ENCODE measurements at places on chromosomes 4 and X. TPM values are rescaled to one million over a fixed set of nuclear protein-coding genes. Genes with fewer than 3 reads are reported as not detected.
A peak's percentile ranks its signal among the peaks of the same experiment; 100 is the strongest.

DNA sequence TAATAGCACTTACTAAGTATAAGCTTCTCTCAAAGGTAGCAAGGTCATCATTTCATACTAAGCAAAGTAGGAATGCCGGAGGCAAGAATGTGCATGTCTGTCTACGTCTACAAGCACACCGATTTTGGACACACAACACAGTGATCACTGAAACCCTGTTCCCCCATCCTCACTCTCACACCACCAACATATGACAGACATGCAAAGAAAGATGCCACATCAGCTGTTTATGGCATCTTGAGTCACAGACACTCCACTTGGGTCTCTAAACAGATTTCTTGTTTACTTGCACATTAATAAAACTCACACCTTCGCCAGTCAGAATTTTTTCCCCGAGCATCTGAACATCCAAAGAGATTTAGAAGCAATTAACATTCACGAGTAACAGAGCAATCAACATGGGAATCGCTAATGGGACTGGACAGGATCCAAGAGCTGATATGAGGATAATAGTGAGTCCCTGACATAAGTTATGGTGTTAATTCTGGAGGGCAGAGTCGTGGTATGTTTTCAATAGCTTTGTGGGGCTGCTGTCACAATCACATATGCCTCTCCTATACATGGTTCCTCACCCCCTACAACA is 324.1 kb downstream of the DHX15 start:
- DNase-seq = no peak

- no peak for DNase-seq
These were observed 160.1 kb downstream of the CBR4 start for GRCh38 chr4:168849997-168850396.

DNA sequence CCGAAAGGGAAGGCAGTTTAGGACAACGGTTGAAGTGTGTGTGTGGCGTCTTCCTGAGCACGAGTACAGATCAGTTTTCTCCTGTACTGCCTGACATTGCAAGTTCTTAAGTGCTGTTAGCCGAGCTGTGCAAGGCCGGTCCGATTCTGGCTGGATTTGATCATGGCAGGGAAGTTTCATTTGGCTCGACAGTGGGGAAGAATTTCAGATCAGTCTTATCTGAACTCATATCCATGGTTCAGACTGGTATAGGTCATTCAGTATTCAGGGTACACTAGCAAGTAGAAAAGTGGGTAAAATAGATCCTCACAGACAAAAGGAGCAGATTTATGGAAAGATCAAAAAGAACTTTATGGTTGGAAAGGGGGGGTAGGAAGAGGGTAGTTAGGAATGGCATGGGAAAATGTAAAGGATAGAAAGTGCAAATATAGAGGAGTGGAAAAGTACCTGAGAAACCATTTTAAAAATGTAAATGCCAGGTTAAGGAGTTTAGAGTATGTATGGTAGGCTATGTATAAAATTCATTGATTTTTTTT is 716 bp downstream of the THAP9 start:
- DNase-seq = no peak

- DNase-seq = no peak
These were observed 200.6 kb downstream of the CHIC2 start for GRCh38 chr4:53863736-53864365.

Gene LYAR
- 103 TPM for total RNA-seq

- no peak for DNase-seq
These were observed 588.5 kb downstream of the TRIML1 start for GRCh38 chr4:188727746-188728145.

Gene DDIT4L
- total RNA-seq = not detected

Gene CSN1S1
- total RNA-seq = not detected

Gene LNX1
- not detected for total RNA-seq

DNA sequence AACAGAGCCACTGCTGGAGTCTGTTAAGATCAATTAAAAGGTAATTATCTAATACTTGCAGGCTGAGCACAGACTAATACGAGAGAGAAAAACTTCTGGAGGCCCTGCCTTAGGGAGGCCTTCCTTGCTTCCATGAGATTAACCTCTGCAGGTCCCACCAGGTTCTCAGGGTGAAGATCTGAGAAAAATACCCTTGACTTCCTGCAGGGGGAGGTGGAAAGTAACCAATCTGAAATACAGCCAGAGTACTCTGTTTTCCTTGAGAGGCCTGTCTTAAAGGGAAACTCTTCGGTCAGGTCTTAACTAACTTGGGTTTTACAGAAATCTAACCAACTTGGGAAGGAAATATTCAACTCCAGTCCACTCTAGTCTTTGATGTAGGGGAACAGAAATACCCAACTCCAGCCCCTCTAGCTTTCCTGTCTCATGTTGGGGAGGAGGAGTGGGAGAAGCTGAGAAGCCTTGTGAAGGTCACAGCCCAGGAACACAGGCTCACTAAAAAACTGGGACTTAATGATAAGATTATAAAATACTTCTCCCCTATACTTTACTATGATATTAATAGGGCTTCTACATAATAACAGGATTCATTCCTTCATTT is 77.1 kb downstream of the TBCK start:
- DNase-seq = no peak

- DNase-seq = peak; percentile 56
These were observed 4.6 kb upstream of the KANTR start for GRCh38 chrX:53089224-53089842.

DNA sequence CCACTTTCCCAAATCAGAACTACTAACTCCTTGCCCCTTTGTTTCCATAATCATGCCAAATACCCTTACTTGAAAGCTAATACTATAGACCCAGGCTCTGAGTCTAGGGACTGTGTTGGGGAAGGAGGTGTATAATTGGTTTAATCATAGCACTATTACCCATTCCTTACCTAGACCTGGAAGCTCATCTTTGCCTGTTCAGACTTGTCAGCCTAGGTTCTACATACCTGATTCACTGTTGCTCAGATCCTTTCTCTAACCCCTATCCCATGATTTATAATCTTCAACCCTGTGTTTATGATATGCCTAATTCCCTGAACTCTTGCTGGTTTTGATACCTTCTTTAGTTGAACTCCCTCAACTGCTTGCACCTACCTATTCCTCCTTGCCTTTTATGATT is 123.1 kb upstream of the GRIA3 start:
- no peak for DNase-seq

DNA sequence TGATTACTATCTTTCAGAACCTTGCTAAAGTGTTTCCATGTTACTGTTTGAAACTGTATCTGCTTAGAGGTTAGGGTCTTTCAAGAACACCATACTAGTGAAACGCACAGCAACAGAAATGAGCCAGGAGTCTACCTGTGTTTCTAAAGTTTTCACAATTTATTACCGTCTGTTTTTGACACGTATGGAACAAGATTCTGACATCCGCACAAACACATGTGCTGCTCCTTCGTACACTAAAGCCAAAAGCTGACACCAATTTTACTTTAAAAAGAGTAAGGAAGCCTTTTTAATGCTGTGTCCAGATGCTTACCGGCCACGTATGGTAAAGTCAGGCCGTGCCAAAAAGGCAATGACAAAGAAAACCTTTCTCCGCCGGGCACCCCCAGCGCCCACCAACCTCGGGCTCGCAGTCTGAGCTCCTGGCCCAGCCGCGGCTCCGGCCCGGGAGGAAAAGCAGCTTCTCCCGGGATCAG is 532 bp downstream of the RPS4X start:
- no peak for DNase-seq

DNA sequence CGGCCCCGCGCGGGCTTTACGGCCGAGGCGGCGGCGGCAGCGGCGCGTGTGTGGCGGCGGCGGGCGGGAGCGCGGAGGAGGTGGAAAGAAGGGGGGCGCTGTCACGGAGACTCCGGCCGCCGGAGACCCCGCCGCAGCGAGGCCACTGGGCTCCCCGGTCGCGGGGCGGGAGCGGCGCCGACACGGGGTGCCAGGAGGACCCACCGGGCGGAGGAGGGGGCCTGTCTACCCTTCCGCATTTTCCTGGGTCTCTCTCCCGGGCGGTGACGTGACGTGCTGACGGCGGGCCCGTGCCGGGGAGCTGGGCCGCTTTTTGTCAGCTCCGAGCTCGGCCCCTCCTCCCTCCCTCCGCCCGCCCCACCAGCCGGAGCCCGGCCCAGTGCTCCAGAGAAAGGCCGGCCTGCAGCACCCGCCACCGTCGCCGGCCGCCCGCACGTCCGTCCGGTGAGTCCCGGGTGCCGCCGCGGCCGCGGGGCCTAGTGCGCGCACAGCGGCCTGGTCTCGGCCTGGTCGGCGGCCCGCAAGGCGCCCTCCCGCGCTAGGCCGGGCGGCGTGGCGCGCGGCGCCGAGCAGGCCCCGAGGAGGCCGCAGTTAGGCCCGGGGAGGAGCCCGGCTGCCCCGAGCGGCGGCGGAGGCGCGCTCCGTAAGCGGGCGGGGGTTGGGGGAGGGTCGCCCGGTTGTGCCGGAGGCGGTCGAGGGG is at the start of gene ZFX:
Gene ZFX, plus strand, starts transcription at position 379 of the 700 bp plus-strand sequence. CDS start 23,014 bp downstream, outside the sequence.
- DNase-seq = peak; percentile 43

Data from CD8-positive, alpha-beta memory T cell (primary cell).